Gastroesophageal sphincter (tissue), 4 donors: ENCODE measurements at places on chromosomes 2 and 18.

GRCh38 chr2:147428120-147428747, 416.6 kb upstream of the ACVR2A start:
- no peak for ATAC-seq

GRCh38 chr2:223465793-223466192, 136.4 kb downstream of the SCG2 start:
- ATAC-seq, result peak; percentile 93

GRCh38 chr2:33763671-33764310, 164.7 kb upstream of the FAM98A start:
- ATAC-seq, result no peak

- no peak for ATAC-seq
These were observed 114.6 kb downstream of the ACVR1 start for GRCh38 chr2:157761520-157761919.

- no peak for ATAC-seq
These were observed 3.4 kb upstream of the ASNSD1 start for GRCh38 chr2:189657867-189658266.

- no peak for ATAC-seq
These were observed 23.9 kb downstream of the RRM2 start for GRCh38 chr2:10146366-10147005.

DNA sequence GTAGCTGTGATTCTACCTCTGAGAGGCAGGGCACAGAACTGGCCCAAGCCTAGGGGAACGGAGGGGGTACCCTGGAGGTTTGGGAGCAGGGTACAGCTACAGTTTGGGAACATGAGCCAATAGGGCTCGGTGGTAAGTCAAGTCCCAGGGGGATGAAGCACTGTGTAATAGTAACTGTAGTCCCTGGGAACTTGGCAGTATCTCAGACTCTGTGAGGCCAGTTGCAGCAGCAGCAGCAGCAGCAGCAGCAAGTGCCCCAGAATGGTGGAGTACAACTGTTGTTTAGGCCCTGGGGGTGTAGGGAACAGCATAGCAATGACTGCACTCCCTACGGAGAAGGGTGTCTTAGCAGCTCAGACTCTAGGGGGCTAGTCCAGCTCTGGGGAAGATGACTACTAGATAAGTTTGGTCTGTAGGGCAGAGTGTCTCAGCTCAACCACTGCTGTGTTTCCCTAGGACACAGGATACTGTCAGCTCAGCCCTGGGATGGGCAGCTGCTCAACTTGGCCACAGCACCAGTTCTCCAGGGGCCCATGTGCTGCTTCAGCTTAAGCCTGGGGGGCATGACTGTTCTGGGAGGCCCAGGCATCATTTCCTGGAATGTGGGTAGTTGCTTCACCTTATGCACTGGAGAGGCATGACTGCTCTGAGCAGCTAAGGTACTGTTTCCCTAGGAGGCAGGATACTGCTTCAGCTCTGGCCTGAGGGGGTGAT, 20.5 kb downstream of the CARF start:
- no peak for ATAC-seq

- ATAC-seq, result no peak
These were observed 81.8 kb downstream of the EXOC6B start for GRCh38 chr2:72744049-72744448.

DNA sequence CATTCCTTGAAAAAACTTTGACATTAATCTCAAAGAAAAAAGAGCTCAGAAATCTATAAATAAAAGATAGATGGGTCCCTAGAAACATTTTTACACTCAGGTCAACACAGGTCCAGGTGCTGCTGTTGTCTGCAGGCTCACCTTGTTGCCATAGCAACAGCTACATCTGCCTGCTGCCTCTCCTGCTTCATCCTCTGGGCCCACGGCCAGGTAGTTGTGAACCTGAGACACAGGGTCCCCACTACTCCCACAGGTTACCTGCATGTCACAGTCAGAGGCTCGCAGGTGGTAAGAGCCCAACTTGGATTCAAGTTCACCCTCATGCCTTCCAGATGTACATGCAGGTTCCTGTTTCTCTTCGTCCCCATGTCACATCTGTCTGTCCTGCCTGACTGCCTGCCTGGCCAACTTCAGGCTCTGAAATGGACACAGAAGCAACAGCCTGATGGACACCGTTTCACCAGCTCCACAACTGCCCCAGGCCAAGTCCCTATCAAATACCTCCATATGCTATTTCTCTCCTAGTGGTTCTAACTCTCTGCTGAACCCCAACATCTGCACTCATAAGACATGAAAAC, 88.3 kb upstream of the SALL3 start:
- ATAC-seq, result no peak

DNA sequence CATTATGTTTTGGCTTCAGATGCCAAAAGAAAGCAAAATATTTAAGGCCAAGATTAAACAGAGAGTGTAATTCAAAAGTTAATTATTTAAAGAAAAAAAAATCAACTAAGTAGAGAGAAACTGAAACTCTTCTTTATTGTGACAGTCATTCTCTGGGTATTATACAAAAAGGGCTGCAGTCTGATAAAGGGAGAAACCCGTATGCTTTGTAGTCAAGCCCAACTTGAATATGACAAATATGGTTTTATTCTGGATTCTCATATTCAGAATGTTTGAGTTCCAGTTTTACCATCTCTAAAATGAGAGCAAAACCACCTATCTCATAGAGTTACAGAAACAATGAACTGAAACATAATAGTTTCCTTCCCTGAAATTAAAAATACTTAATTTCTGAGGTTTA, 8.2 kb downstream of the CDH2 start:
- ATAC-seq, result no peak

DNA sequence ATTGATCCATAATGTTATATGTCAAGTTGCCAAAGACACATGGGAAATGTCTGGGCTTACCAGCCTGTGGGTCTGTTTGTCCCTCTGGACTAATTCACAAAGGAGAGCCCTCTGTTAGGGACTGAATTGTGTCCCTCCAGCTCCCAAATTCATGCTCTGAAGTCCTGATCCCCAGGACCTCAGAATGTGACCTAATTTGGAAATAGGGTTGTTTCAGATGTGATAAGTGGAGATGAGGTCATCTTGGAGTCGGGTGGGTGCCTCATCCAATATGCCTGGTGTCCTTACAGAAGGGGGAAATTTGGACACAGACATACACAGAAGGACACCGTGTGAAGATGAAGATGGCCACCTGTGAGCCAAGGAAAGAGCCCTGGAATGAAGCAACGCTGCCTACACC, 41.4 kb upstream of the ROCK2 start:
- ATAC-seq, result no peak

DNA sequence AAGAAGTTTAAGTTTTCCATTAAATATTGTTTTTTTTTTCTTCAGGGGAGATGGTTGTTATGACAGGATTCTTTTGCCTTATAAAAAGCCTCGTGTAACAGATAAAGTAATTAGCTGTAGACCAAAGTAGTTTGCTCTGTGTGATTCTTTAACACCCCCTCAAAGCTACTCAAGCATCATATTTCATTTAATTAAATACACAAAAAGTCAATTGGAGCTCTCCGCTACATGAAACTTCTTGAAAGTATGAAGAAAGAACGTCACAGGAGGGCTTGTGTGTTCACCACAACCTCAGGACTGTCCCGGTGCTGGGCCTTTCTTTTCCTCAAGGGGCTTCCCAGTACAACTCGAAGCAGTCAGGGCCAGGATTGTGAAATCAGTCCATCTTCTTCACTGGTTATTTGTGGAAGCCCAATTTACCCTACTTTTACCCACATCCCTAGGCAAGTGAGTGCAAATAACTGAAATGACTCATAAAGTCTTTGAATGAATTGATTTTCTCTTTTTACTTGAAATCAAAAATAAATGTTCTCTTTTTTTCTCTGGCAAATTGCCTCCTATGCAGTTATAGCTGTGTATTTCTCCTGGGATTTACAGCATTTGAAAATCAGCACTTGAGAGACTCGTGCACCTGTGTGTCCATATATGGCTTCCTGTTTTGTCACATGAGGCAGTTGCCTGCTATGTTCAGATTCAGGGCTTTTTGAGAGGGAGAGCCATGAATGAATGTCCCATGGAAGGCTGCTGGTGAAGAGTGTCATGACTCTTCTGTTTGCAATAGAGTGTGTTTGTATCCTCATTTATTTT, 48.6 kb downstream of the LINC00305 start:
- ATAC-seq, result no peak

DNA sequence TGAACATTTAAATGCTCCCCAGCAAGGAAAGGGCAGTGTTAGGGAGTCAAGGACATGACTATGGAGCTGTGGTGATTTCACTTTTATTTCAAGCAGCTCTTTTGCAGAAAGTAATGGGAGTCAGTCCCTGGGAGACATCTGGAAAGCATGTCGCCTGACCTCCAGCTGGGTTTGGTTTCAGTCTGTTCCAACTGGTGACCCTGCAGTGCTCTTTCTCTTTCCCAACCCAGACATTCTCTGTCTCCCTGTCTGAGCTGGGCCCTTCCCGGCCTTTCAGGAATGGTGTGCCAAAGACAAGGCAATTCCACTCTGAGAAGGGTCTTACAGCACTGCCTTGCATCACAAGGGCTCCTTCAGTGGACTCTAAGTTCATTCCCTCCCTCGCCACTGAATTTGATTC, 323.2 kb downstream of the OSR1 start:
- ATAC-seq, result peak; percentile 83

DNA sequence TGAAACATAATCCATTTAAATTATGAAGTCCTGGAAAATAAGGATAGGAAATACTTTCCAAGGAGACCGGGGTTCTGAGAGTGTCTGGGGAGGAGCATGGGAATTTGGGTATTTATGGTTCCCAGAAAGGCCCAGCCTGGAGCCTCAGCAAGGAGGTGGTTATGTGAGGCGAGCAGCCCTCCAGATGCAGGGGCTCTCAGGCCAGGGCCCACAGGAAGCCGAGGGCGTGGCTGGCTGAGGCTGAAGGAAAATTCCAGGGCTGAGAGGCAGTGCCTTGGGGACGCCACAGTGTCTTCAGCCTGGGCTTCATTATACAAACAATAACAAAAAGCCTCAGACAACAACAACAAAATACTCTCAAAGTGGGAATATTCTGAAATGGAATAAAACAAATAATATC, 86.9 kb upstream of the SERPINE2 start:
- no peak for ATAC-seq

- ATAC-seq, result no peak
These were observed 140.4 kb downstream of the RBMS1 start for GRCh38 chr2:160353166-160353565.

DNA sequence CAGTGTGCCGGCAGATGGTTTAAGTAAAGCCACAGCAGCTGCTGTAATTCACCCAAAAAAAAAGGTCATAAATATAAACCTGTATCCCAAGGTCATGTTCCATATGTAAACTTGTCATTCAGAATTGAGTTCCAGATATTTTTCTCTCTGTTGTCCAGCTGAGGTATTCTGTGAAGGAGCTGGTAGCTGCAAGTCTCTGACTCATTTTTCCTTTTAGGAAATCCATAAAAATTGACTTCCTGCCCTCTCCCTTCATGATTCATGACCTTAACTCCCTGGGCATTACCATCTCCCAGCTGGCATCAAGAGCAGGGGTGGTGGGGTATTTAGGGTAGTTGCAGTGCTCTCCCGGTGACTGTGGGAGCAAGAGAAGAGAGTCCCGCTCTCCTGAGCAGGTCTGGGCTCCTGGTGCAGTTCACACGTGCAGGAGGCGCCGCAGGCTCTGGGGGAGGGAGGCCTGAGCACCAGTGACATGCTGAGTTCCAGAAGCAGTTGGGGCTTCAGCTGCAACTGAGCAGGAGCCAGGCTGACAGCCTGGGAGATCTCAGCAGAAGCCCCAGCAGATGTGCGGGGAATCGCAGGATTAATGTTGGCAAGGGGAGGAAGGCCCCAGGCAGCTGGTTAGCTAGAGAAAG, 192.6 kb downstream of the MGAT5 start:
- no peak for ATAC-seq

DNA sequence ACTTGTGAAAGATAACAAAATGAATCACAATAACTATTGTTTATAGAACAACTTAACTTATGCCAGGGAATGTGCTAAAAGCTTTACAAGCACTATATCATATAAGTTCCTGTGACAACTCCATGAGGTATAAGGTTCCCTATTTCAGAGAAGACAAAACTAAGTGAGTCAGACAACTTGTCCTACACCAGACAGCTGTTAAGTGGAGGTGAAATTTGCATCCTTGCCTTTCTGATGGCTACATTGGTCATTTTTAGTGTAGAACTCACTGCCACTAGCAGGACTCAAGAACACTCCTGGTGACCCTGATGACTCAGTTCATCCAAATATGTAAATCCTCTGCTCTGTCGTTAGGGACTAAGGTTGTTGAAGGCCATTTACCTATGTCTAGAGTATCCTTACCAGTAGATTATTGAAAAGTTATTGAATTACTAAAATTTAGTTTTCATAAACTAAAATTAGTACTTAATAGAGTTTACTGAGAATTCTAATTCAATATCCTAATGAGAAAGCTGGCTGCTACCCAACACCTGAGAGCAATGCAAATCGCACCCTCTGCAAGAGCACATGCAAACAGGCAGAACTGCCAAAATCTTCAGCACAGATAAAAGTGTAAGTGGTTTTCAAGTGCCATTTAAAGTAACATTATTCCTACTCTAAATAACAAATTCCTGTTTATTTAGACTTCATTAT, 636.2 kb downstream of the NRXN1 start:
- no peak for ATAC-seq

DNA sequence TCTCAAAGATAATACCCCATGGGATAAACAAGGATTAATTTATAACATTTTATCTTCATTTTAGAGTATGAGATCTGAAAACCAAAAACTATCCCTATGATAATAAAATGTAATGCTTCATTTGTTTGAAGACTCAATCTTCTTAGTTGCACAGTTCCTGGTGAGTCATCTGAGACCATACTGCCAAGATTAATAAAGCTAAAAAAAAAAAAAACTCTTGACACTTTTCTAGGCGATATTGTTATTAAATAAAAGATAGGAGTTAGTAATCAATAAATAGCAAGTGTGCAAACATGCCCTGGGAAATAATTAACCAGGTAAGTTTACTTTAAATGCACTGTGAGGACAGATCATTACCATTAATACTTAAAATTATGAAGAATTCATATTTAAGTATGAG, 83.9 kb downstream of the RPE start:
- no peak for ATAC-seq

DNA sequence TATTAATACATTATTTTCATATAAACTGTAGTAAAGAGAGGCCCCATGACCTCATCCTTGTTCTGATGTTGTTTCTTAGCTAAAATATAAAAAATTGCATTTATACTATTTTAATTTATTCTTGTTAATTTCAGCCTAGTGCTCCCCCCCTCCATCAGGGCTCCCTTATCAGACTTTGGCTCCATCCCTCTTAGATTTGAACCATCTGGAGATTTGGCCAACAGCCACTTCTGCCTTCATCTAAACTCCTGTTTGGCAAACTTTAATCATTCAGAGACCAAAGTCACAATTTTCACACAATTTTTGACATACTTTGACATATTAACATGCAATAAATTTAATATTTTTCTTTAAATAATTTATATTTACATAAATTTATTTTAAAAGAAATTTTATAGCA, 569.3 kb downstream of the TDRD15 start:
- ATAC-seq, result no peak

- ATAC-seq, result no peak
These were observed 89.9 kb downstream of the NOL10 start for GRCh38 chr2:10599921-10600320.

GRCh38 chr2:205965707-205966106, 120.3 kb downstream of the INO80D start:
- ATAC-seq, result no peak
